ENCODE measurements at places on chromosomes 16 and 17. TPM values are rescaled to one million over a fixed set of nuclear protein-coding genes. Genes with fewer than 3 reads are reported as not detected.

- no peaks in the 10 kb centered on the region for H3K4me1 ChIP-seq
- no peak overlapping the region for H3K27ac ChIP-seq
- H3K4me3 ChIP-seq, result no peak overlapping the region
Measured at GRCh38 chr16:80015566-80015965, 415.0 kb upstream of the MAF start.

The CDH8 gene
- total RNA-seq, result 8.0 TPM

DNA sequence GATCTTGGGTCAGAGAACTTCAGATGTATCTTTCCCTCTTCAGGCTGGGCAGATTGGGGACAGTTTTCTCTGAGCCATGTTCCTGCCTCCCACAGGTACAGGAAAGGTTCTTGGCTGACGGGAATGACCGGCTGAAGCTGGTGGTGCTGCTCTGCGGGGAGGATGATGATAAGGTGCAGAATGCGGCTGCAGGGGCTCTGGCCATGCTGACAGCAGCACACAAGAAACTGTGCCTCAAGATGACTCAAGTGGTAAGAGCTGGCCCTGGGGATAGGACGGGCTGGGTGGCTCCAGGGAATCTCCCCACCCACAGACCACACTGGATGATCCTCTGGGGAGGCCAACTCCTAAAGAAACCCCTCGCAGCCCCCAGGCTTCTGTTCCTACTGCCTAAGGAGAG is 10.9 kb downstream of the SLC35G3 start:
- no peaks in the 10 kb centered on the region for H3K4me1 ChIP-seq
- peaks cover 26% of the 10 kb centered on the region for H3K27me3 ChIP-seq
- H3K36me3 ChIP-seq, result no peaks in the 10 kb centered on the region
- no peak for DNase-seq
- H3K4me3 ChIP-seq, result no peak overlapping the region
- no peak overlapping the region for H3K27ac ChIP-seq

The KRTAP4-4 gene
- total RNA-seq, result not detected

The PDILT gene
- total RNA-seq, result not detected

The TOX3 gene
- total RNA-seq, result 14.7 TPM

DNA sequence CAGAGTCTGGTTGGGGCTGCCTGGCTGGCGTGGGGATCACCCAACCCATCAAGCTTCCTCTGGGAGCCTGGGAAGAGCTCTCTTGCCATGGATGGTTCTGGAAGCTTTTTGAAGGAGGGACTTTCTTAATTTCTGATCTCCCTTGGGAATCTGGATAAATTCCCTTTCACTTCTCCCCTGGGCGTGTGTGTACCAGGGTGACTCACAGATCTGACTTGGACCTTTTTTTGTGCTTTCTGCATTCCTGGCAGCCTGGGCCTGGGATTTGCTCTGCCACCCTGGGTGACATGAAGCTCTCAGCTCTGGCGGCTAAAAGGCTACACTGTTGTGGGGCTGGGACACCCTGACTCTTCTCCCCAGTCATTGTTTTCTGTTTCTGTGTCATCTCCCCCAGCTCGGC is 70.1 kb downstream of the ABCC1 start:
- H3K27me3 ChIP-seq, result no peaks in the 10 kb centered on the region
- no peak overlapping the region for H3K27ac ChIP-seq
- peaks cover 13% of the 10 kb centered on the region for H3K36me3 ChIP-seq
- DNase-seq, result no peak

DNA sequence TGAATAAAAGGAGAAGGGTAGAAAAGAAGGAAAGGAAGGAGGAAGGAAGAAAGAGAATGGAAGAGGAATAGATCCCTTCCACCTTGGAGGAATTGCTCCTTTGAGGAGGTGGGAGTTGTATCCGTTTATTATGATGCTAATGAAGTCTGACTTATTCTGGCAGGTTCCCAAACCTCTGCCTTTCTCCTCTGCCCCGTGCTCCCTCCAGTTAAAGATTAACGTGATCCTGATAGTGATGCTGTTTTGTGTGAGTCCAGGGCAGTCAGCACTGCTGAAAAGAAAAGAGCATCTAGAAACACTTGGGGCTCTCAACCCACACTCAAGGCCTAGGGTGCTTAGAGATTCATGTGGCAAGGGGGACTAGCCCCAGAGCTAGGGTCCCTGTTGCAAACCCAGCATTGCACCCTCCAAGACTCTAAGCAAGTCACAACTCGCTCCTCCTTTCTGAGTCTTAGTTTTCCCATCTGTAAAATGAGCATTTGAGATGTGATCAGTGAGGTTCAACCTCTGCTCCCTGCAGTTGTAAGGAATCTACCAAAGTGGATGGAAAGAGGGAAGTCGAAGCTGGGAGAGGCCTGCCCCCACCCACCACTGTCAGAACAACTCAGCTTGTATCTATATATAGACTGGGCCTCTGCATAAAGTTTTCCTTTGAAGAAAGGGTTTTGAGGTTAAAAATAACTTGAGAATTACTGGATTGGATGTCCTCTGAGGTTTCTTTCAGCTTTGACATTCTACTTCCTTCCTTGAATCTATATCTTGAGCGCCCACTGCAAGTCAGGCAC is 46.9 kb upstream of the TMEM132E start:
- no peaks in the 10 kb centered on the region for H3K4me1 ChIP-seq
- H3K36me3 ChIP-seq, result no peaks in the 10 kb centered on the region
- H3K27ac ChIP-seq, result no peak overlapping the region
- no peak for DNase-seq

DNA sequence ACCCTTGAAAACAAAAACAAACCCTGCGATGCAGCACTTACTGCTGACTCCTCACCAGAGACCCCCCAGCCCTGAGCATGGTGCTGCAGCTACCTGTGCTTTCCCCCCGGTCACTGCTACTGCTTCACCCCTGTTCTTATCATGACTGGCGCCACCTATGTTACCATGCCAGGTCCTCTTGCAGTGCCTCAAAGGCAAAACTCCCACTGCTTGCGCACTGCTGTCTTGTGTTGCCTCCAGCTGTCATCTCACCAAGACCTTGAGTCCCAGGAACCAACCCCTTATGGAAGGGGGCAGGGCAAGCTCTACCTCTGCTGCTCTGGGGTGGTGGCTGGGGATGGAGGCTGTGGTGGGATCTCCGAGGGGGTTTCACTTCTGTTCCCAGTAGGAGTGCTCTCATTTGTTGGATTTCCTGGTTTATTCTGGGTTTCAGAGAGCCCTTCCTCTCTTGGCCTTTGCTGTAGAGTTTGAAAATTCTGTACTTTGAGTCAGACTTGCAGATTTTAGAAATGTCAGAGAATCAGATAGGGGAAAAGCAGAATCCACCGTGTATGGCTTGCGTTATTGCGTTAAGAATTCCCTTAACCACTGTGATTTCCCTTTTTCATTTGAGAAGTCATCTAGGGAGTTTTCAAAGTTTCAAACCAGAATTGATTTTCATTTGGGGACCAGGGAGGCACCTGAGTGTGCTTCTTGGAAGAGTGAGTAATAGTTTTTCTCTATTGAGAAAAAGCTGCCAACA is 96.6 kb downstream of the SPECC1 start:
- peaks cover 14% of the 10 kb centered on the region for H3K27me3 ChIP-seq
- H3K36me3 ChIP-seq, result no peaks in the 10 kb centered on the region
- no peak for DNase-seq
- H3K4me3 ChIP-seq, result no peak overlapping the region
- peaks cover 6% of the 10 kb centered on the region for H3K4me1 ChIP-seq

The LITAFD gene
- not detected for total RNA-seq

The HAS3 gene
- total RNA-seq, result 3.7 TPM

DNA sequence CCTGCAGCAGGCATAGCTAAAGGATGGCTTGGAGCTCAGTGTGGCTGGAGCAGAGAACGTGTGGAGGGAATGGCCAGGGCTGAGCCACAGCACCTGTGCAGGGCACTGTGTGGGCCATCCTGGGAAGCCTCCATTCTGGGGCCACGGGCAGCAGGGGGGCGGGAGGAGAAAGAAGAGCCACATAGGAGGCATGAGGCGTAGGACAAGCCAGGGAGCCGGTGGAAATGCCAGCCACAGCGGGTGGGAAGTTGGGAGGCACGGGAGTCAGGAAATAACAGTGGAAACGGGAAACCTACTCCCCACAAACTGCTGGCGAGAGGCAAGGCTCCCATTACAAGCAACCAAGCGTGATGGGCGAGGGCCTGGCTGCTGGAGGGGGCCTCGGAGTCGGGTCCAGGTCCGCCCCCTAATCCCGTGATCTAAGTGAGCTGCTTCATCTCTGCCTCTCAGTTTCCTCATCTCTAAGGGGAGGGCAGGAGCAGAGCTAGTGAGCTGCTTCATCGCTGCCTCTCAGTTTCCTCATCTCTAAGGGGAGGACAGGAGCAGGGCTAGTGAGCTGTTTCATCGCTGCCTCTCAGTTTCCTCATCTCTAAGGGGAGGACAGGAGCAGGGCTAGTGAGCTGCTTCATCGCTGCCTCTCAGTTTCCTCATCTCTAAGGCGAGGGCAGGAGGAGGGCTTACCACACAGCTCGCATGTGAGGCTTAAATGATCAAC is 104.9 kb downstream of the ADCY9 start:
- H3K4me1 ChIP-seq, result peaks cover 26% of the 10 kb centered on the region
- H3K27me3 ChIP-seq, result no peaks in the 10 kb centered on the region
- no peaks in the 10 kb centered on the region for H3K36me3 ChIP-seq
- H3K27ac ChIP-seq, result peak overlapping the region; percentile 77
- no peak for DNase-seq
